GM23338 (cell line): ENCODE measurements at places on chromosomes 2 and 18. TPM values are rescaled to one million over a fixed set of nuclear protein-coding genes. Genes with fewer than 3 reads are reported as not detected.

Gene TNFAIP6
- 6.1 and 6.7 TPM in 2 replicates for polyA plus RNA-seq

Gene SOX11
- polyA plus RNA-seq, result 33.2 and 34.0 TPM in 2 replicates

Gene SCYGR7
- not detected in 2 replicates for polyA plus RNA-seq

Gene SLC5A7
- 0.05 TPM in 1 of 2 replicates, not detected in the other for polyA plus RNA-seq

Gene ANKRD53
- polyA plus RNA-seq, result 0.32 and 0.59 TPM in 2 replicates

- H3K27ac ChIP-seq, result no peak overlapping the region
- no peak for DNase-seq
- no peaks in the 10 kb centered on the region for H3K27me3 ChIP-seq
Observed at GRCh38 chr18:56444201-56444600, 194.2 kb downstream of the TXNL1 start.

DNA sequence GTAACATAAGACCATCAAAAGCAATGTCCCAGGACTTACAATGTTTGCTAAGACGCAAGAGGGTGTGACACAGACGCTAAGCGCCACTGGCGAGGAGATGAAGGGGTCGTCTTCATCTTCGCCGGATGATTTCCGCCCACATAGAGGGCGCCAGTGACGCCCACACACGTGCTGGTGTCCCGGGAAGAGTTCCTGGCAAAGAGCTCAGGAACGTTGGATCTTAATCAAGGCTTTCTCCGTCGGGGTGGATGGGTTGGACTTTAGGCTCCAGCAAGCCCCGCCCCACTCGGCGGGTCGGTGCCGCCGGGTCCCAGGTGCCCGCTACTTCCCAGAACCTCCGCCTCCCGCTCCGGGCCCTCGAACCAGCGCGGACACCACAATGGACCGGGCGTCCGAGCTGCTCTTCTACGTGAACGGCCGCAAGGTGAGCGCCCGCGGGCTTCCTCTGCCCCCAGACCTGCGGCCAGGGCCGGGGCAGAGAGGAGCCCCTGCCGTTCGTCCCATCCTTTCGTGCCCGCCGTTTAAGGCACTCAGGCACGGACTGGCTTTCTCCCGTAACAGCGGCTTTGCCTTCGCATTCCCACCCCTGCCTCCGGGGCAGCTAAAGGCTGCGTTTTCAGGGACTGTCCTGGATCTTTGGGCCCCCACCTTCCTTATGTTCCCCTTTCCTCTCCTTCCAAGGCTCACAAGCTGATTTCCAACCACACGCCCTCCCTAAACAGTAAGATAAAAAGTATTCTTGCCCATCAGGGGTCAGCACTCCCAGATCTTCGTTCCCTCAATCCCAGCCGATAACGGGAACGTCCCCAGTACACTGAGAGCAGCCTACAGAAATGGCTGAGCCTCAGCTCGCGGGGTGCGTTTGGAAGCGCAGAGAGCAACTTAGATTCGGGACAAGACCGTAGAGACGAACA lies at the start of gene AOX1:
TSS of gene AOX1 (plus strand) at position 285 of the 914 bp plus-strand sequence. CDS start at position 380, 95 bp downstream.
- DNase-seq, result peak; percentile 94
- no peak within 1 kb of the TSS for H3K27ac ChIP-seq
- H3K4me1 ChIP-seq, result 0 out of 2 replicates have a peak, but pooled peaks cover 7% of the 10 kb centered on the region
- peaks cover 14% of the 10 kb centered on the region for H3K27me3 ChIP-seq
- H3K36me3 ChIP-seq, result no peaks in the 10 kb centered on the region
- H3K4me3 ChIP-seq, result peak within 1 kb of the TSS; percentile 66

DNA sequence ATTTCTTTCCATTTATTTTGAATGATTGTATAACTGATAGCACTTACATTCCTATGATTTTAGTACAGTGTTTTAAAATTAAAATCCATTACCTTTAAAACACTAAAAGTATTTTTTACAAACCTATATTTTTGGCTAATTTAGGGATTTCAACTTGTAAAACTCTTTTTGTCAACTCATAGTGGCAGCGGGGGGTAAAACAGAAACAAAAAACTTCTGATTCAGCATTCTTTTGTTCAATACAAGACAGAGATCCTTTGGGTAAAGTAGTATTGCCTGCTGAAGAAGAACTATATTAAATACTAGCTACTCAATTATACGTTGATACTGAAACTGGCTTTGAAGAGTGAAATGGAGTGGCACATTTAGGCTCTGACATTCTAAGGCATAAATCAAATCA lies 437.4 kb upstream of the CDH19 start:
- H3K27ac ChIP-seq, result no peak overlapping the region
- no peaks in the 10 kb centered on the region for H3K36me3 ChIP-seq
- no peaks in the 10 kb centered on the region for H3K27me3 ChIP-seq
- no peak overlapping the region for H3K4me3 ChIP-seq

- no peaks in the 10 kb centered on the region for H3K36me3 ChIP-seq
- H3K27me3 ChIP-seq, result no peaks in the 10 kb centered on the region
- H3K4me3 ChIP-seq, result no peak overlapping the region
- no peak for DNase-seq
Observed at GRCh38 chr2:29485631-29486030, 370.4 kb downstream of the CLIP4 start.

- no peak overlapping the region for H3K27ac ChIP-seq
- no peak overlapping the region for H3K4me3 ChIP-seq
- H3K27me3 ChIP-seq, result no peaks in the 10 kb centered on the region
- no peak for DNase-seq
Observed at GRCh38 chr2:136962105-136962725, 196.9 kb downstream of the THSD7B start.

DNA sequence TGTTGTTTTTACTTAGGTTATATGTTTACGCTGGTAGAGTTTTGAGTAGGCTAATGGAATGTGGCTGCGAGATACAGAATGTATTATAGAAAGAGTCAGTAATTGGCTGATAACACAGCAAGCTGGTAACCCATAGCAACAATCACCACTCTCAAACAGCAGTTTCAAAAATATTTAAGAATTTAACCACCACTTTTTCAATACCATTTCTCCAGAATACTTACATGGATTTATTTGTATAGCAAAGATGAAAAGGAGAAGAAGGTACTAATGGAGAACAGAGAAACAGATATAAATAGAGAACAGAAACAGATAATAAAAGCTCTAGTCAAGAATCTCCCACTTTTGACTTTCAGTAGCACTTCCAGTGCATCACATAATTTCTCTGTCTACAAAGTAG lies 188.3 kb upstream of the SLC39A10 start:
- no peak for DNase-seq
- H3K36me3 ChIP-seq, result no peaks in the 10 kb centered on the region
- no peak overlapping the region for H3K27ac ChIP-seq
- H3K4me1 ChIP-seq, result no peaks in the 10 kb centered on the region
- no peak overlapping the region for H3K4me3 ChIP-seq

DNA sequence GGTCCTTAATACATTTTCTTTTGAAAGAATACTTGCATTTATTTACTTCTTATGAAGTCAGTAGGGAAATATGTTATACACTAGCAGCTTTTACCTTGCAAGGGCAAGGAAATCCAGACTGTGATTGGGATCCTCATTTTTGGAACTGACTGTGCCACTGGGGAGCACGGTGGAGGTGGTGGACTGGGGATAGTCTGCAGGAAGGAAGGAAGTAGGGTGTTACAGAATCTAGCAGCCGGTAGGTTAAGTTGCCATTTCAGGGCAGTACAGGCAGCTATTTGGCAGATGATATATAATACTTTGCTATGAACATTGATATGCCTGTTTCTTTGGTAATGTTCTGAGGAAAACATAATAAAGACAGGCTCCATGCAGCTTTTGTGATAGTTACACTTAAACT lies 238.3 kb downstream of the PHLPP1 start:
- H3K27me3 ChIP-seq, result no peaks in the 10 kb centered on the region
- H3K36me3 ChIP-seq, result no peaks in the 10 kb centered on the region
- peaks cover 3% of the 10 kb centered on the region; the same call in 1 of the 2 replicates for H3K4me1 ChIP-seq
- no peak overlapping the region for H3K27ac ChIP-seq
- H3K4me3 ChIP-seq, result no peak overlapping the region
